ENCODE measurements at places on chromosomes 4 and X.

GRCh38 chr4:178693816-178694215 lies 1251.6 kb upstream of the AGA start:
- no peak for DNase-seq

- DNase-seq, result no peak
These were observed 667.3 kb upstream of the PRKX start for GRCh38 chrX:4380710-4381109.

GRCh38 chr4:25892796-25893195 lies 21.2 kb upstream of the SMIM20 start:
- DNase-seq, result no peak

DNA sequence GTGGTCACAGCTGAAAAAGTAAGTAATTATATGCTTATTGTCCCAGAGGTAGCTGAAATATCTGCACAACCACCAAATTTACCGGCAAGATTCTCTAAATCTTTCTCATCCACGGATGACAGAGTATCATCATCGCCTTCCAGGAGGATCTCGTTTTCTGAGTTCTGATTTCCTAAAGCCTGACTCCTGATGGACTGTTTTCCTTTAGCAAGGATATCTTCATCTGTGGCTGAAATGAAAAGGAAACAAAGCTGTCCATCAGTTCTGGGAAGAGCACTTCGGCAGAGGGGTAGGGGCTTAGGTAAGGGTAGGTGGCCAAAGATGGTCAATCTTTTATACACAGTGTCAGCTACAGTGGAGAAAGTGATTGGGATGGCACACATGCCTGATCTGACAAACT lies 8.7 kb downstream of the MAB21L2 start:
- DNase-seq, result no peak

DNA sequence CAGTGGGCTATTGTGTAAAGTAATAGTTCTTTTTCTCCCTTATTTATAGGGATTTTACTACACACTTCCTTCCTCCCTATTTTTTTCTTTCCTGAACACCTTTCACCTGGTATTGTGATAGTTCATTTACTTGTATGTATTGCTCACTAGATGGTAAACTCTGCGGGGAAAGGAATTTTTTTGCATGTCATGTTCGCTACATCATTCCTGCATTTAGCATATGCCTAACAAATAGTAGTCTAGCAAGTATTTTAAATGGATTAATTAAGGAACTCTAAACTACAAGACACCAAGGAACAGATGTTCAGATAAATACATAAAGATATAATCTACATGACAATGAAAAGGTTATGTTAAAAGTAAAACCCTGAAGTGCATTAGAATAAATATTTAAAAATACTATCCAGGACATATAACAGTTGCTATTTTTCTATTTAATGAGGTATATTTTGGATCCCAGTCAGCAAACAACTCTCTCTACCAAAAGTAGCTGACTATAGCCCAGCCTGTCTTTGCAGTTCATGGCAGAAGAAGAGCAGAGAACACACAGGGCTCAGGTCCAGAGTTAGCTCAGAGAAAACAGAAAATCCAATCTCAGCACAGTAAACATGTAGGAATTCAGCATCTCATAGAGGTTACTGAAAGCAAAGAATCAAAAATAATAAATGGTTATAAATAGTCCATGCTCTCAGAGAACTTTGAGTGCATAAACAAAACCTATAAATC lies 87.8 kb downstream of the PACRGL start:
- no peak for DNase-seq

DNA sequence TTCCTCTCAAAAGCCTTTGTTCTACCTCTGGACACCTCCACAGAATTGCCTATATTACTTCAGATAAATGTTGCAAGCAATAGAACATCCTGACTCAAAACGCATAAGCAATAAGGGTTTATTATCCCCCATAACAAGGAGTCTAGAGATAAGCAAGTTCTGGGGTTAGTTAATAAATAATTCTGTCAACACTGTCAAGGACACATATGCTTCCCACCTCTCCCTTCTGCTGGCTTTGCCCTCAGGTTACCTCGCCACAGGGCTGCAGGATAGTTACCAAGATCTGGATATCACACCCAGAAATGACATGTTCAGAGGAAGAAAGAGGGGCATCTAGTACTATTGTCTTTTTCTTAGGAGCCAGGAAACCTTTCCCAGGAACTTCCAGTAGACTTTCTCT lies 14.0 kb upstream of the DUSP21 start:
- DNase-seq, result no peak

DNA sequence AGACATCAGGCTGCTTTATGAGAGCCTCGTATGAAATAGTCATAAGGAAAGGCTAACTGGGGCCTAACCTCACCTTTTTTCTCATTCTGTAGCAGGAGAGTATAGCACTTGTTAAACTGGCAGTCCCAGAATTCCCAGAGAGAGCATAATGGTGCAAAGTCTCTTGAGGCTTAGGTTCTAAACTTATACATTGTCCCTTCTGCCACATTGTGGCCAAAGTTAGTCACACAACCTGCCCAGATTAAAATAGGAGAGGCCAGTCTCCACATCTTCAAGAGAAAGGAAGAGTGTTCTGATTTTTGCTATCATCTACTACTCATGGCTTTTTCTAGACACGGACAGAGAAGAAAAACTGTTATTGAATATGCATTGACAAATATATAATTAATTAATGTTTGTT lies 1588.9 kb upstream of the PCDH7 start:
- DNase-seq, result no peak

- no peak for DNase-seq
These were observed 15.6 kb downstream of the DCK start for GRCh38 chr4:71009086-71009485.

GRCh38 chr4:140637836-140638235 lies 69.1 kb upstream of the UCP1 start:
- no peak for DNase-seq

GRCh38 chr4:183722731-183723560 lies 63.9 kb downstream of the TRAPPC11 start:
- DNase-seq, result peak; percentile 33

- peak; percentile 21 for DNase-seq
These were observed 125.1 kb downstream of the RAPGEF2 start for GRCh38 chr4:159227984-159228383.

DNA sequence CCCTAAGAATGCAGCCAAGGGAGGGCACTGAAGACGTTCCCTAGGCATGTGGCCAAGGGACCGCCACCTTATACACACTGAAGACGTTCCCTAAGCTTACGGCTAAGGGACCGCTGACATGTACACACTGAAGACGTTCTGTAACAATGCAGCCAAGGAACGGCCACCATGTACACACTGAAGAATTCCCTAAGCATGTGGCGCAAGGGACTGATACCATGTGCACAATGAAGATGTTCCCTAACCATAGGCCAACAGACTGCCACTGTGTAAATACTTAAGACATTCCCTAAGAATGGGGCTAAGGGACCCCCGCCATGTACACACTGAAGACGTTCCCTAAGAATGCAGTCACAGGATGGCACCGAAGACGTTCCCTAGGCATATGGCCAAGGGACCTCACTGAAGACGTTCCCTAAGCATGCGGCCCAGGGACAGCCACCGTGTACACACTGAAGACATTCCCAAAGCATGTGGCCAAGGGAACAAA lies 36.1 kb downstream of the DHRSX start:
- DNase-seq, result no peak

DNA sequence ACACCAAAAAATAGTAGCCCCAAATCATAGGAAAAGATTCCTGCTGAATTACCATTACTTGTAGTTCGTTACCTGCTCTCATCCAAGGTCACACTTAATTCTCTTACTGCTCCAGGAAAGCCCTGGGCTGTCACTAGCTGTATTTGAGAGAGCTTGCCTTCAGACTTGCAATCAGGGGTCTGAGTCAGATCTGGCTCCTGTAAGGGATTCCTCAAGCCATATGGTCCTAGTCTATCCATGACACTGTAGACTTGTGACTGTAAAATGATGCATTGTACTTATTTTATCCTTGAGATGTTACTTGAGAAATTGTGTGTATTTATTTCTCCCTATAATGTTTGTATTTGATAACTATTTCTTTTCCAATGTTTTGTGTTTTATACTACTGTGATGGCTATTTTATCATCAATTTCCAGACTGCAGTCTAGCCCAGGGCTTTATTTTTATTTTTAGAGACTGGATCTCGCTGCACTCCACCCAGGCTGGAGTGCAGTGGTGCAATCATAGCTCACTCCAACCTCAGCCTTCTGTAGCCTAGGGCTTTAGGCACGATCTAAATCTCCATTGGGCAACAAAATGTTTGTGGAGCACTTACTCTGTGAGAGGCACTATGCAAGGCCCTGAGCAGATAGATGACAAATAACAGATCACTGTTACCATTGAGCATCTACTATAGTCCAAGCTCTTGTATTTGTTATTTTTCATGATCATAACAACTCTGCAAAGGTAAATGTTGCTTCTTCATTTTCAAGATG lies 24.2 kb downstream of the ERVMER34-1 start:
- DNase-seq, result no peak

GRCh38 chrX:10233173-10233572 lies 76.4 kb downstream of the CLCN4 start:
- no peak for DNase-seq

- DNase-seq, result no peak
These were observed 34.6 kb upstream of the DCAF8L2 start for GRCh38 chrX:27555514-27555913.

GRCh38 chr4:1336088-1336491 lies 10.9 kb upstream of the UVSSA start:
- DNase-seq, result no peak

- no peak for DNase-seq
These were observed 71.0 kb downstream of the AFF1 start for GRCh38 chr4:87005690-87006425.

GRCh38 chr4:126778348-126778747 lies 854.4 kb upstream of the INTU start:
- DNase-seq, result no peak

- DNase-seq, result no peak
These were observed 17.1 kb downstream of the L1CAM start for GRCh38 chrX:153868576-153869472.

GRCh38 chr4:158814636-158815330 lies 46.0 kb downstream of the FNIP2 start:
- no peak for DNase-seq

- DNase-seq, result no peak
These were observed 55.5 kb downstream of the ARHGEF38 start for GRCh38 chr4:105607876-105608275.

DNA sequence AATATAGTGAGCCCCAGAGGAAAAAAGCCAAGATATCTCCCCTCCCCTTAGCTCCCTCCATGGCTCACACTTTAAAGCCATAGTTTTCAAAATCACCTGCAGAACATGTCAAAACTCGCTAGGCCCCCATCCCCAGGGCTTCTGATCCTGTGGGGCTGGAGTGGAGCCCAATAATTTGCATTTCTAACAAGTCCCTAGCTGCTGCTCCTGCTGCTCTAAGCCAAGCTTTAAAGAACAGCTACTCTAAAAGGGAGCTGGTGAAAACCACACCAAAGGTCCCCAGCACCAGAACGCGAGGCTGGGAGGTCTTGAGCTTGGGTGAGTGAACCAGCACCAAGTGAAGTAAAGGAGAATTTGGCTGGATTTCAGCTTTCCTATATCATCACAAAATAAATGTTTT lies 237.1 kb downstream of the ZNF674 start:
- DNase-seq, result no peak

- no peak for DNase-seq
These were observed 339.5 kb downstream of the DHX15 start for GRCh38 chr4:24244663-24245490.

- DNase-seq, result no peak
These were observed 213.7 kb upstream of the ZIC3 start for GRCh38 chrX:137352101-137352660.

- no peak for DNase-seq
These were observed 4.0 kb upstream of the ZFX start for GRCh38 chrX:24145303-24146186.

- DNase-seq, result no peak
These were observed 143.0 kb downstream of the MAGEB17 start for GRCh38 chrX:16310326-16310725.

GRCh38 chr4:184358521-184359232 lies 115.7 kb downstream of the IRF2 start:
- DNase-seq, result no peak

DNA sequence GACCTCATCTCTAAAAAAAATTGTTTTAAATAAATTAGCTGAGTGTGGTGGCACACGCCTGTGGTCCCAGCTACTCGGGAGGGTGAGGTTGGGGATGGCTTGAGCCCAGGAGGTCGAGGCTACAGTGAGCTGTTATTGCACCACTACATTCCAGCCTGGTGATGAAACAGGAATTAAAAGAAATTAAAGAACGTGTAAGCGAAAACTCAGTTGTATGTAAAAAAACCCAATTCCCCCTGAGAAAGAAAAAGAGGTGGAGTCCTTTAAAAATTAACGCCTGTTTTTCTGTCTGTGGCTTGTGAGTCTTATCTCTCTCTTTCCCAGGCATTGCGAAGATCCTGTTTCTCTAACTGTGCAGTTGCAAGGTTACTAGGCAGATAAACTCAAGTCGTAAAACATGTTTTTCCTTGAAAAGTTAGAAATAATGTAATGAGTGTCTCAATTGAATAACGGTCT lies 22.1 kb downstream of the EPGN start:
- no peak for DNase-seq

DNA sequence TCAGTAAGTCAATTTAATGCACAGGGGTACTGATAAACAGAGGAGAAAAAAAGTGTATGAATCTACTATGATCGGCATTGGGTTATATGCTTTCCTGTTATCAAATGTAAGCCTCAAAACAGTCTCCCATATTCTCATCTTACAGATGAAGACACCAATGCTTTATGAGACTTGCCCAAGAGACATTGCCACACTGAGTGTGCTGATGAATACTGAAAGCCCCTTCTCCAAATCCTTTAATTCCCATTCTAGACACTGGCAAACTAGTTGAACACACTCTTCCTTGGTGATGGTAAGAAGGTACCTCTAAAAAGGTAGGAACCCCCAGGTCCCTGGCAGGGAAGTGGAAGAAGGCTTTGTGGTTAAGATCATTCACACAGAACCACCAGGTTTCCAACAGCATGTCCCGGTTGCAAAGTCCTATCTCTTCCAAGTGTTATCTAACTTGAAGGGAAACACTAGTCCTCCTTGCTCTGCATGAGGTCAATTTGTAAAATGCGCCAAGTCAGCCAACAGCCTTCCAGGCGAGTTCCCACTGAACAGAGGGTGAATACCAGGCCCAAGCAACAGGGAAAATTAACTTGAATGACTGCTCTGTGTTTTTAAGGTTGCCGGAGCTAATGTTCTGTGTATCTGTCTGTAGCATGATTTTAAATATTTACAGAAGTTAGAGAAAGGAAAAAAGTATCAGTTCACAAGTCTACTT lies 5.1 kb downstream of the SETD7 start:
- DNase-seq, result no peak

DNA sequence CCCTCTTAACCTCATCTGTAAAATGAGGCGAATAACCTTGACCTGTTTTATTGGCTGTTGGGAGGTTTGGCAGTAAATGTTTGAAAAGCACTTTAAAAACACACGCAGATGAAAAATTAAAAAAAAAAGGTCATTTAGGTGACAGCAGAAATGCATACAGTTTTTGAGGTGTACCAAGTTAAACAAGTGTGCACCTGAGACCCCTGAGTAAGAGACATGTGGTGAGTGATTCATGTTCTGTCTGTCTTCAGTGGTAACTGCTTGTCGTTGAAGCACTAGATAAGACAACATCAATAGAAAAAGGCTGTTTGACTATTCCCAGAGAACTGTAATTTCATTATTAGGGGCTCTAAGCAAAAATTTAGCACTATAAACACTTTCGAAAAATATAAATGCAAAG lies 608.4 kb upstream of the PITX2 start:
- no peak for DNase-seq

Data from nucleus accumbens (tissue), 56 donors.